Esophagus muscularis mucosa (tissue), 4 donors: ENCODE measurements at places on chromosomes 3 and 15. TPM values are rescaled to one million over a fixed set of nuclear protein-coding genes. Genes with fewer than 3 reads are reported as not detected.

Gene ALDH1L1
- total RNA-seq = 39.9 TPM

Gene SNTN
- not detected for total RNA-seq

Gene SEMA4B
- total RNA-seq = 30.7 TPM

Gene ZIC1
- total RNA-seq = not detected

Gene ANAPC13
- 50.9 TPM for total RNA-seq

Gene GREM1
- total RNA-seq = 42.0 TPM

Gene CHST13
- total RNA-seq = 0.33 TPM

Gene EFHB
- total RNA-seq = 0.84 TPM

Gene ARGFX
- not detected for total RNA-seq

Gene DAPK2
- 11.2 TPM for total RNA-seq

Gene RPP14
- 9.1 TPM for total RNA-seq

Gene CYP19A1
- not detected for total RNA-seq

Gene DPPA2
- total RNA-seq = not detected

Gene CLRN1
- not detected for total RNA-seq

Gene DUOXA1
- total RNA-seq = not detected

Gene PHLDB2
- 122 TPM for total RNA-seq

Gene HCLS1
- total RNA-seq = 20.5 TPM

Gene SPSB4
- total RNA-seq = 2.4 TPM

Gene CCR8
- not detected for total RNA-seq

Gene LYZL4
- total RNA-seq = not detected

Gene LSAMP
- 1.6 TPM for total RNA-seq

Gene EIF5A2
- 7.9 TPM for total RNA-seq

Gene TMEM39A
- 29.0 TPM for total RNA-seq

Gene KY
- 1.2 TPM for total RNA-seq

Gene CTXN2
- total RNA-seq = not detected

Gene C2CD4A
- not detected for total RNA-seq

Gene GALNT15
- total RNA-seq = 76.0 TPM

Gene GRIP2
- 0.83 TPM for total RNA-seq

Gene BTBD1
- 64.9 TPM for total RNA-seq

Gene PLCH1
- total RNA-seq = under 0.01 TPM

Gene TLR9
- 0.13 TPM for total RNA-seq
